ENCODE measurements at places on chromosomes 2 and 18. TPM values are rescaled to one million over a fixed set of nuclear protein-coding genes. Genes with fewer than 3 reads are reported as not detected.

DNA sequence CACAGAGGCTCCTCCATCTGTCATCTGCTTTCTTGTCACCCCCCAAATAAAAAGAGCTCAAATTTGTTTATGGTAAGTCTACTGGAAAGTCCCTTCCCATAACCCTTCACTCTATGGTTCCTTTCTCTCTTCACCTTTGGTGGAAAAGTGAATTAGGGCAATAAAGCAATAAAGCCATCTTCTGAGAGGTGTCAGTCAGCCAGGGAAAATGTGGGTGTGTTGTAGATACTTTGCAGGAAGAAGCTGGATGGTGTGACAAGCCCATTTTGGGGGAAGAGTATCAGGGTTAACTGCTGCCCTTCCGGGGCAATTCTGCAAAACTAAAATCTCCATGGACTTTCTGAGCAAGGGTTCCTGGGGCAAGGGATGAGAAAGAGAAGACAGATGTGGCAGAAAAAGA lies 197.9 kb downstream of the SH3BP4 start:
- H3K36me3 ChIP-seq, result no peaks in the 10 kb centered on the region
- no peak overlapping the region for H3K27ac ChIP-seq
- no peaks in the 10 kb centered on the region for H3K4me1 ChIP-seq
- H3K27me3 ChIP-seq, result peaks cover 43% of the 10 kb centered on the region
- no peak overlapping the region for H3K4me3 ChIP-seq

DNA sequence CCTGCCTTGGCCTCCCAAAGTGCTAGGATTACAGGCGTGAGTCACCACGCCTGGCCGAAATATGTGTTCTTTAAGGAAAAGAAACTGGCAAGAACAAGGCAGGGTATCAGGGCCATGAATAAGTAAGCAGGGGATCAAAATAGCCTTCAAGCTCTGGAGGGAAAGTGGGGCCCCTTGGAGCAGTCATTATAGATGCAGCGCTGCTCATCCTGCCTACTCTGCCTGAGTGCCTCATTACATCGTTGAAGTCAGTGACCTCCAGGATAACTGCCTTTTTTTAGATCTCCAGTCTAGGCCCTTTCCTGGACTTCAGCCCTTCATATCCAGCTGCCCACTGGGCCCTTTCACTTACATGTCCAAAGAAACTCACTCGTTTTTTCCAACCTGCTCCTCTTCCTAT lies 69.8 kb upstream of the PPM1B start:
- no peaks in the 10 kb centered on the region for H3K36me3 ChIP-seq
- H3K4me1 ChIP-seq, result peaks cover 6% of the 10 kb centered on the region
- H3K27me3 ChIP-seq, result no peaks in the 10 kb centered on the region
- H3K4me3 ChIP-seq, result no peak overlapping the region
- DNase-seq, result no peak
- H3K27ac ChIP-seq, result no peak overlapping the region

DNA sequence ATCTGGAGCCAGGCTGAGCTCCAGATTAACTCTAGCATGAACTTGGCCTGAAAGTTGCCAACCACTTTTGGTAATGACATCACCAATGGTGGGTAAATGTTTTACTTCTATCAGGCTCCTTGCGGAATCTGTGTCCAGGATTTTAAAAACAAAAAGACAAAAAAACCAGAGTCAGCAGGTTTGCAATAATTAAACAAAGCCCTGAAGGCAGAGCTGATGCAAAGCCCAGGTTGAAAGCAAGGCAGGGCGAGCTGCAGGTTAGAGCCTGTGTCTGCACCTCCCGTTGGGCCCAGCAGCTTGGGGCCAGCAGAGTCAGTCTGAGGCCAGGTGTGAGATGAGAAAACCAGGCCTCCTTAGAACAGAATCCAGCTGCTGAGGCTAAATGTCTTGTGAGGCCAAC lies 29.1 kb upstream of the ALK start:
- no peaks in the 10 kb centered on the region for H3K4me1 ChIP-seq
- peaks cover 7% of the 10 kb centered on the region for H3K27me3 ChIP-seq
- H3K4me3 ChIP-seq, result no peak overlapping the region
- H3K27ac ChIP-seq, result no peak overlapping the region
- no peaks in the 10 kb centered on the region for H3K36me3 ChIP-seq

DNA sequence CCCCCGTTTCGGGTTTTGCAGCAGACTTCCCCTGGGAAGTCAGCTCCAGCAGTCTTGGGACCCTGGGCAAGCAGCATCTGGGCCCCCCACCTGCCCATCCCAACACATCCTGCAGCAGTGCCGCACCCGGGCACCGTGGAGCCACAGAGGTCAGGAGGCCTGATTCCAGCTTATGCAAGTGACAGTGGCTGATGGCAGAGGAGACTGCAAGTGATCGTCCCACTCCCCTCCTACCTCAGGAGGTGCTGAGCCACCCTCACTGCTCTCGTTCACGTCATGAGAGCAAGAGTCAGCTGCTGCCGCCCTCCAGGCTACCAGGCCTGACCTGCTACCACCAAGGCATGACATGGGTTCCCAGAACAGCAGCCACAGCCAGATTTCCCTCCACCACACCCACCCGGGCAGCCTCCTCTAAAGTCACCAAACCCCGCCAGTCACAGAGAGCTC lies 18.2 kb downstream of the COX7A2L start:
- peak; percentile 79 for DNase-seq
- no peaks in the 10 kb centered on the region for H3K27me3 ChIP-seq
- H3K4me3 ChIP-seq, result no peak overlapping the region
- no peak overlapping the region for H3K27ac ChIP-seq
- H3K36me3 ChIP-seq, result peaks cover 19% of the 10 kb centered on the region
- H3K4me1 ChIP-seq, result peaks cover 38% of the 10 kb centered on the region

DNA sequence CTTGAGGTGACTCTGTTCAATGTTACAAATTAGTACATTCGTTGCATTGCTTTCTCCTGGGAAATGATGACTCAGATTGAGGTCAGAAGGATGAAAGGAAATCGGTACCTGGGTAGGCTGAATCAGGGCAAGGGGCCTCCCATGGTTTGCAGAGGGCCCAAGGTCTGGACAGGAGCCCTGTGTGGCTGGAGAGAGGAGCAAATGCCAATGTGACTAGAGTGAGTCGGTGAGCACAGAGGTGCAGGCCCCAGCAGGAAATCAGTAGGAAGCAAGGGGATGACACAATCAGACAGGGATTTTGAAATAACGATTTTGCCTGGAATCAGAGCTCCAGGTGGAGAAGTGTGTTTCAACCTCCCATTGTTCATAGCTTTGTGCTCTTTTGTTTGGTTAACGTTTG lies 118.9 kb downstream of the CCDC102B start:
- no peaks in the 10 kb centered on the region for H3K4me1 ChIP-seq
- H3K27ac ChIP-seq, result no peak overlapping the region
- DNase-seq, result no peak

EFR3B gene
- total RNA-seq, result 0.65 TPM

GRCh38 chr2:13745330-13745729 lies 887.2 kb upstream of the LRATD1 start:
- no peaks in the 10 kb centered on the region for H3K36me3 ChIP-seq
- no peak overlapping the region for H3K27ac ChIP-seq
- no peaks in the 10 kb centered on the region for H3K4me1 ChIP-seq
- H3K4me3 ChIP-seq, result no peak overlapping the region
- DNase-seq, result no peak

GRCh38 chr2:141499123-141499522 lies 631.7 kb downstream of the LRP1B start:
- no peaks in the 10 kb centered on the region for H3K4me1 ChIP-seq
- H3K36me3 ChIP-seq, result no peaks in the 10 kb centered on the region
- no peak overlapping the region for H3K4me3 ChIP-seq
- no peak overlapping the region for H3K27ac ChIP-seq

DNA sequence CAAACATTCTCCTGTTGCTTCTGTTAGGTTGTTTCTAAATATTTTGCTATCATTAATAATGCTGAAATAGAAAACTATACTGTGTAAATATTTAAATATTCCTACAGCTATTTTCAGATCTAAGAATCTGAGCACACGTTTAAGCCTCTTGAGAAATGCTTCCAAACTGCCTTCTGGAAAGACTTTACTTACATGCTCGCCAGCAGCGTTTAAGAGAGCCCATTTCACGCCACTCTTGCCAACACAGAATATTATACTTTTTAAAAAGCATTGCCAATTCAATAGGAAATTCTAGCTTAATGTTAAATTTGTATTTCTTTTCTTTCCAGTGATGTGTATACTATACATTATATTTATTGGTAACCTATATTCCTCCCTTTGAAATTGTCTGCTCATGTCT lies 92.0 kb downstream of the TMEM163 start:
- H3K4me3 ChIP-seq, result no peak overlapping the region
- no peak for DNase-seq
- H3K27me3 ChIP-seq, result no peaks in the 10 kb centered on the region
- H3K4me1 ChIP-seq, result no peaks in the 10 kb centered on the region
- no peaks in the 10 kb centered on the region for H3K36me3 ChIP-seq

SLC5A7 gene
- 1.1 TPM for total RNA-seq

SLC1A4 gene
- total RNA-seq, result 10.4 TPM

DNA sequence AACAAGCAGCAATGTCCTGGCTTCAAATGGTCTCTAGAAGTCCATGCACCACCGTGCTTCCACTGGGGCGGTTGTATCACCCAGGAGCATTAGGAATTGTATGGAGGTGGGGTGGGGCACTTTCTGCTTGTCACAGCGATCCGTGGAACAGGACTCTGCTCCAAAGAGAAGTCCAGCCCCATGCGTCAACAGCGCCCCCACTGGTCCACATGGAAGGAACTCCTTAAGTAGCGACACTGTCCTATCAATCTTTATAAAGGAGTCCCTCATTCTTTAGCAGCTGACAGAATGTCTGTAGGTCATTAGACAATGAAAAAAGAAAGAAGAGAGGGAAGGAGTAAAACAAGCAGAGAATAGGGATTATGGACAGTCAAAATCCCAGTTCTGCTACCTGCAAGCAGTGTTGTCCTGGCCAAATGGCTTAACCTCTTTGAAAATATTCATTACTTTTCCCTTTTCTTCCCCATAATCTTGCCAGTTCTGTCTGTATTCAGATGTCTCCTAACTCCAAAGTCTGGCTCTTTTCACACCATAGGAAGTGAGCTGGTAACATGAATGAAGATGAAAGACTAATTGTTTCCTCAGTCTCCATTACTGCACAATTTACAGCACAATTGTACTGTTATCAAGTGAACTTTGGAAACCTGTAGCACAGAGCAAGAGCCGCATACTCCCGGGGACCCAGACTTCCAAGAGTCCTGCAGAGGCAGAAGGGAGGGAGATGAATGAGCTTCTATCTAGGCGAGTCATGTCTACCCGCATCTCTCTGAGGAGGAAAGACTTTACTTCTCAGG lies 9.9 kb downstream of the NFE2L2 start:
- no peaks in the 10 kb centered on the region for H3K36me3 ChIP-seq
- H3K27me3 ChIP-seq, result no peaks in the 10 kb centered on the region
- no peak for DNase-seq
- peaks cover 93% of the 10 kb centered on the region for H3K4me1 ChIP-seq
- no peak overlapping the region for H3K4me3 ChIP-seq
- peak overlapping the region; percentile 18 for H3K27ac ChIP-seq

GRCh38 chr2:103792042-103792441 lies 1030.2 kb downstream of the TMEM182 start:
- no peaks in the 10 kb centered on the region for H3K4me1 ChIP-seq
- no peaks in the 10 kb centered on the region for H3K36me3 ChIP-seq
- no peaks in the 10 kb centered on the region for H3K27me3 ChIP-seq
- DNase-seq, result no peak
- no peak overlapping the region for H3K27ac ChIP-seq

DNA sequence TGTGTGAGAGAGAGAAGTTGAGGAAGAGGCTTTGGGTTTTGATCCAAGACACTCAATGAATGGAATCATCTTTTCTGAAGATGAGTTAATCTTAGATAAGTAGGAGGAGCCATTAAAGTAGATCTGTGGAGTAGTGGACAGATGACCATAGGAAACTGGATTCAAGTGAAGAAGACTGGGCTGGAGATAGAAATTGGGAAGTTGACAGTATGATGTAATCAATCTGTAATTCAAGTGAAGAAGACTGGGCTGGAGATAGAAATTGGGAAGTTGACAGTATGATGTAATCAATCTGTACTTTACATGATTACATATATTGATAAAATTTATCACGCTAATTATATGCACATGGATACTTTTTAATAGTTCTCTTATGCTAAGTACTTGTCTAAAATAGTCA lies 92.8 kb downstream of the PHLPP1 start:
- no peaks in the 10 kb centered on the region for H3K27me3 ChIP-seq
- H3K27ac ChIP-seq, result no peak overlapping the region
- no peak for DNase-seq
- no peaks in the 10 kb centered on the region for H3K36me3 ChIP-seq
- no peak overlapping the region for H3K4me3 ChIP-seq

DNA sequence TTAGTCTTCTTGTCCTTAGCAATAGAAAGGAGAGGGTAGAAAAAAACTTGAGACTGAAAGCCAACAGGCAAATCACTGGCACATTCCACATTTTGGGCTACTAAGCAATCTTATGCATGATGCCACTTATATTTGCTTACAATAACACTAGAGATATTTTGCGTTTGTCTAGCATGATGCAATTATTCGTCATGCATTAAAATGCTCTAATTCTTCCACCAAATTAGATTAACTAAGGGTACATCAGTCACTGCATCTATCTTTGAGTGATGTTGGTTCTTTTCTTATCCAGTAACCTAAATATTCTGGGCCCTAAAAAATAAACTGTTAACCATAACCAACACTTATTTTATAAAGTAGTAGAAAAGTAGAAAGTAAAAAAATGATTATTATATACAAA lies 1311.7 kb upstream of the CDH2 start:
- H3K27ac ChIP-seq, result no peak overlapping the region
- no peak for DNase-seq
- no peaks in the 10 kb centered on the region for H3K27me3 ChIP-seq

DNA sequence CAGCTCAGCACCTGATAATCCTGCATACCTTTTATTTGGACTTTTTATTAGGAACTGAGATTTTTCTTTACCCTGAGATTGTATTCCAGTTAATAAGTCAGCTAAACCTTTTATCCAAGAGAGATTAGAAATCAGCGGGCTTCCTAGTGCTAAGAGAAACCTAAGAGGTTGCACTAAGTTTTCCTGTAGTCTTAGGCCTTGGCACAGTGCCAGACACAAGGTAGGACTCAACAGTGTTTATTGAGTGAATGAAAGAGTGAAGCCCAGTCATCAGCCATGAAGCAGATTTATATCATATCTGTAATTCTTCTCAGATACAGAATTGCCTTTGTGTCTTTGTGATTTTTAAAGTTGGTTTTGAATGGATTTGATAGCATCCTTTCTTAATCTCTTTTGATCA lies 13.6 kb downstream of the OTX1 start:
- H3K27ac ChIP-seq, result no peak overlapping the region
- DNase-seq, result no peak
- peaks cover 7% of the 10 kb centered on the region for H3K4me1 ChIP-seq
- H3K36me3 ChIP-seq, result no peaks in the 10 kb centered on the region

- H3K4me1 ChIP-seq, result peaks cover 6% of the 10 kb centered on the region
- peaks cover 38% of the 10 kb centered on the region for H3K27me3 ChIP-seq
- DNase-seq, result no peak
- H3K36me3 ChIP-seq, result no peaks in the 10 kb centered on the region
- H3K27ac ChIP-seq, result no peak overlapping the region
- no peak overlapping the region for H3K4me3 ChIP-seq
Observed at GRCh38 chr2:74922592-74923227, 35.7 kb upstream of the POLE4 start.

MEP1B gene
- total RNA-seq, result not detected
